ENCODE measurements at places on chromosomes 4 and X.

DNA sequence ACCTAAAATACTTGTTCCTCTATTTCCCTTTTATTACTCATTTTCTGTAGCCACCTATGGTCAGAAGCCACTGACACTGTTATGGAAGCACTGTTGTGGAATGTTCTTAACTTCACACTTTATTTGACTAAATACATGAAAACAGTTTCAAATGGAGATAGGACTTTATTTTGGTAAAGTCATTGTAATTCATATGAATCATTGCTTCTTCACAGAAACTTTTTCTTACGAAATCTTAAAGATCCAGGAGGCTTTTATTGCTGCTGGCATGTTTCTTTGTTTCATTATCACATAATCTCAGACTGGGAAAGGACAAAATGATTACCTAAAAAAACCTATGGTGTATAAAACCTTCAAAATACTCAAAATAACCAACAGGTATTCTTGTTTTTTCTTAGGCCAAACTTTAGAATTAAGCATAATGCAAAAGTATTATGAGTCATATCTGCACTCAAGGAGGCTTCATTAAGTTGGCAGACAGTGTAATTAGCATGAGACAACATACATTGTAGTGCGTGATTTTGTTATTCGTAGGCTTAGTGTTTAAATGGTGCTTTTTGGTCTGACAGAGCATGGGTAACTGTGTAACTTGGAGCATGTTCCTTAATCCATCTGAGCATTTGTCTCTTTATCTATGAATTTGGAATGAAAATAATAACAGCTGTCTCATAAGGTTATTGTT, 58.0 kb downstream of the SH3BGRL start:
- no peak for DNase-seq

GRCh38 chr4:8639777-8640720, 47.5 kb downstream of the CPZ start:
- no peak for DNase-seq

DNA sequence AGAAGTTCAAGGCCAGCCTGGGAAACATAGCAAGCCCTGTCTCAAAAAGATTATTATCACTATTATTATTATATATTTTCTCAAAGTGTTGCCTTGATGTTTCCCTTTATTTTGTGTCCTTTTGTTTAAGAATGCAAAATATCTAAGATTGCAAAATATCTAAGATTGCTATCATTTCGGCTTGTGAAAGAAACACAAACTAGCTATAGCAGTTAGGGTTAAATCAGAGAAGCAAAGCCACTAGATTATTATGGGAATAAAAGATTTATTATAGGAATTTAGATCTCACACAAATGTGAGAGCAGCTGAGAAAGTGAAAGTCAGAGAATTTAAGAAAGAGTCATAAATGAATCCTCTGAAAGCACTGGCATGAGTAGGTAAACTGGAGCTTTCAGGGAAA, 18.0 kb upstream of the TMEM184C start:
- DNase-seq, result no peak

DNA sequence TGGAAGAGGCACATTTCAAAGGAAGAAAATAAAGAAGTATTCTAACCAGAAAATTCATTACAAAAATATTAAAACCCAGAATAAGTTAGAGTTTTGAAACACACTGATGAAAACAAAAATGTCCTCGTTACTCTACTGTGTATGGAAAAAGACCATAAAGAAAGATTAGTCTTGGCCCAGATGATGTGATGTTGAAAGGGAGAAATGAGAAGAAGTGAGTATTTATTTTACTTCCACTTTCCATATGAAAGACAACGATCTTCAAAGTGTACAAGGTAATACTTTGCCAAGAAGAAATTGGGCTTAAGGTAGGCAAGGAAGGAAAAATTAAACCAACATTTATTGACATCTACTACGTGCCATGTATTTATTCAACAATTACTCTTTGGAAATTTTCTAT, 48.6 kb upstream of the EMCN start:
- no peak for DNase-seq

GRCh38 chr4:133474501-133474900, 325.4 kb downstream of the PCDH10 start:
- no peak for DNase-seq

GRCh38 chr4:143082701-143083100, 102.0 kb upstream of the USP38 start:
- DNase-seq, result no peak

DNA sequence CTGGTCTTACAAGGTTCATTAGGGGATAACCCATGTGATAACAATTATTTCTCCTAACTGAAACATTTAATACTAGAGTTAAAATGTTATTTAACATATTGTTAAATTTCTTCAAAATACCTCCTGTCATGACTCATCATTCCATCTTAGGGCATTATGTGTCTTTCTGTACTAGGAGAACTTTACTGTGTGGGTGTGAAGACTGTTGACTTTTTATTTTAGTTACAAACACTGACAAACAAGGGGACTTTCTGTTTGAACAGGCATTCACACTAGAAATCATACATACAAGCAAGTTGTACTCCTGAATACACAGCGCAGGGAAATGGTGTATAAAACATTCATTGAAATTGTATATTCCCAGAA, 175.9 kb downstream of the FBXW7 start:
- no peak for DNase-seq

DNA sequence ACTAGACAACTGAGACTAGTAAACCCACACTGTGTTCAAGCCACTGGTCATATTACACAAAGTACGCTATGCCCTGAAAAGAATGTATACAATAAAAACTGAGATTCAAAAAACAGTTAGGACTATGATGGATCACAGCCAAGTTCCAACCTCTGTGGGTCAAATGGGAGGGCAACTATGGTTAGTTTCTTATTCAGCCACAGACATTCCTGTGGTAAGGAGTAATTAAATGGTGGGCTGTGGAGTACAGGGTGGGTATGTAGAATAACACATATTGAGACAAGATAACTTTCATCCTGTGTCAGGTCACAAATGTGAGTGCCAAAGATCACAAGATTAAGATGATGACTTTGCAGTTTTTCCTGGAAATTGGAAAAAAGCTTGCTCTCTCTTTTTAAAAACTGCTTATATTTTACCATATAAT, 167.2 kb downstream of the NPNT start:
- DNase-seq, result no peak

DNA sequence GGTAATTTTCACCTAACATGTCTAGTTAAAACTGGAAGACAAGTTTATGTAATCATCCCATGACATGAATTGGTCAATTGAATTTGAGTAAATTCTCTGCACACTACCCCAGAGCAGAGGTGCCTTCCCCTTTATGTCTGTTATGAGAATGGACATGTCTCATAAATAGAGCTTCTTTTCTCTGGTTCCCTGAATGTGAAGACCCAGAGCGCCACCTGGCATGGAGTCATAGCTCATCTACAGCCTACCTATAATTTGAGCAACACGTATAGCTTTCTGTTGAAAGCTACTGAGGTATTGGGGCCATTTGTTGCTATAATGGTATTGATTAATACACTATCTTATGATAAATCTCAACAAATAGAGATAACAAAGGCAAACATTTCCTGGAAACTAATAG, 626.5 kb upstream of the GALNTL6 start:
- no peak for DNase-seq

GRCh38 chr4:165873298-165874071, 448 bp downstream of the TLL1 start:
- peak; percentile 21 for DNase-seq

GRCh38 chr4:162657966-162658365, 494.2 kb upstream of the FSTL5 start:
- no peak for DNase-seq

- DNase-seq, result no peak
Observed at GRCh38 chr4:85372966-85373365, 102.0 kb upstream of the ARHGAP24 start.

GRCh38 chr4:754221-755120, 48.8 kb downstream of the PCGF3 start:
- no peak for DNase-seq

GRCh38 chr4:123617791-123618190, 221.2 kb downstream of the SPRY1 start:
- DNase-seq, result no peak

DNA sequence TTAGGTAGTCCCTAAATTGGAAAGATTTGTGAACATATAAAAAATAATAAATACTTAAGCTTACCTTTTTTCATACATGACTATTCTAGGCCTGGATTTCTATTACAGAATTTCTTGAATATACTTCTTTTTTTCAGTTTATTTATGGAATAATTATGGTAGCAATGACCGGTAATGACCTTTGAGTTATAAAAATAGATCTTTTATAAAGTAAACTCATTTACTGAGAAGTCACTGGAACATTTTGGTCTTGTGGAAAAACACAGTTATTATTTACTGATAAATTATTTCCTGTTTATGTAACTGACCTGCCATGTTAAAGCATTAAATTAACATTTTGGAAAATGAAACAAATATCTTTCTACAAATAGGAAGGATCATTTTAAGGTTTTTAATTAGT, 80.4 kb upstream of the RASGEF1B start:
- no peak for DNase-seq

- DNase-seq, result no peak
Observed at GRCh38 chrX:1449036-1449822, 3.5 kb downstream of the ASMTL start.

- no peak for DNase-seq
Observed at GRCh38 chr4:153433754-153434105, 32.4 kb upstream of the TMEM131L start.

- no peak for DNase-seq
Observed at GRCh38 chr4:119585771-119586170, 42.8 kb downstream of the PDE5A start.

DNA sequence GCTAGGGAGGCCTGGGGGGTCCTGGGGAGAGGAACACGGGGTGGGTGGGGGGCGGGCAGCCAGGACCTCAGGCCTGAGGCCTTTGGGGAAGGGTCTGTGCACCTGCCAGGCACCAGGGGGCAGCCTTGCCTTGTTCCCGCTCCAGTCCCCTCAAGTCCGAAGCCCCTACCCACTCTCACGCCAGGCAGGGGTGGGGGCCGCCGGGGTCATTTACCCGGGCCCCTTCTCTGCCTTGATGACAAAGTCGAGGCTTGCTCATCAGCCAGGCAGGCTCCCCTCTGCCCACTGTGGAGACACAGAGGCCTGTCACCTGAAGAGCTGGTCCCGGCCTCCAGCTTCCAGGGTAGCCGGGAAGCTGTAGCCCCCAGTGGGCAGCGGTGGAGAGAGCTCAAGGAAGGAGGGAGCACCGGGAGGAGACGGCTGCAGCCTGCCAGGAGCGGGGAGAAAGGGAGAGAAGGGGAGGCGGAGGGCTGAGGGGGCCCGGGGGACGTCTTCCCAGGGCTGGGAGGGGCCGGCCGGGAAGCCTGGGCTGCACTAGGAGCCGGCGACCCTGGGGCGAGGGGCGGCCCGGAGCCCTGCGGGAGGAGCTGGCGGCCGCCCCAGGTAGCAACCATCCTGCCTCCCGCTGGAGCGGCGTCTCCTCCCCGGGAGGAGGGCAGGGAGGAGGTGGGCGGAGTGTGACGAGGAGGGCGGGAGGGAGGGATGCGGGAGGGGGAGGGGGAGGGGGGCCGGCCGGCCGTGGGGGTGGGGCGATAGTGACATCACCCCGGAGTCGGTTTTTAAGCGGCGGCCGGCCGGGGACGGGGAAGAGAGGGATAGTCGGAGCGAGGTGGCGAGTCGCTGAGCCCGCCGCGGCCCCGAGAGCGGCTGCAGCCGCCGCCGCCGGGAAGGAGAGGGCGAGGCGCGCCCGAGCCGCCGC, at the start of gene SLC6A8:
SLC6A8 (plus strand) TSS at position 806 of the 919 bp plus-strand sequence. CDS start 649 bp downstream, outside the sequence.
- no peak for DNase-seq

GRCh38 chr4:120683897-120684540, 238.5 kb downstream of the PRDM5 start:
- DNase-seq, result no peak

- no peak for DNase-seq
Observed at GRCh38 chrX:101442085-101442484, 34.1 kb downstream of the HNRNPH2 start.

- no peak for DNase-seq
Observed at GRCh38 chr4:7263166-7263565, 70.8 kb downstream of the SORCS2 start.

DNA sequence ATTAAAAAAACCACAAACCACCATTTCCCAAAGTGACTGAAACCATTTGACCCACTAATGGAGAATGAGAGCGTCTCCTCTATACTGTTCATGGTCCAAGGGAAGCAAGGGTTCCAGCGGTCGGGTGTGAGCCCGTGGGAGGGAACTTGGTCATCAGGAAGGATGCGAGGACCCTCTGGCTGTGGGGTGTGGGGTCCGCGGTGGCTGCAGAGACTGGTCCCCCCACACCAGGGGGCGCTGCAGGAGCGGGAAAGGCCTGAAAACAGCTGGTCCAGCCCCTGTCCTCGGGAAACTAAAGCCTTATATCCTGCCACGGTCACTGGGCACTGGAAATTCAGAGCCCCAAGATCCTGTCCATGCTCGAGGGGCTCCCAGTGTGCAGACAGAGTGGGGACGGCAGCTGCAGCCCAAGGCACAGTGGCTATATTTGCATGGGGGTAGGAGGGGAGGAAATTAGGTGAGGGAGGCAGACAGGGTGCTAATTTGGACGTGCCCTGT, 4.3 kb downstream of the BLOC1S4 start:
- peak; percentile 87 for DNase-seq

DNA sequence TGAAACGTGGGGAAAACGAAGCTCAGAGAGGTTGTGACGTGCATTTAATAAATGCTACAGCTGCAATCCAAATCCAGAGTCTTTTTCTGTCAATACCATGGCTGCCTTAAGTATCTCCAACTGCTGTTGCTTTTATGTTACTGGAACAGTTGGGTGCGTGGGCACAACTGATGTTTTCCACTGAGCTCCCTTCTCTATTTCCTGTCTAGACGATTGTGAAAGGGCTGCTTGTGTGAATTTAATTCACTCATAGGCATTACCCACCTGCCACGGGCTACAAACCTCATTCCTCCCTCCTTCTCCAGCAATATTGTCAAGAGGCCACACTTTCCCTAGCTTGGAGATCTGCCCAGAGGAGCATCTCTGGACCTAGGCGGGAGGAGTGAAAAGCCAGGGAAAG, 526.0 kb downstream of the MID1IP1 start:
- DNase-seq, result no peak

- DNase-seq, result no peak
Observed at GRCh38 chr4:151882072-151882803, 121.4 kb upstream of the GATB start.

GRCh38 chr4:123807187-123807586, 410.6 kb downstream of the SPRY1 start:
- no peak for DNase-seq

DNA sequence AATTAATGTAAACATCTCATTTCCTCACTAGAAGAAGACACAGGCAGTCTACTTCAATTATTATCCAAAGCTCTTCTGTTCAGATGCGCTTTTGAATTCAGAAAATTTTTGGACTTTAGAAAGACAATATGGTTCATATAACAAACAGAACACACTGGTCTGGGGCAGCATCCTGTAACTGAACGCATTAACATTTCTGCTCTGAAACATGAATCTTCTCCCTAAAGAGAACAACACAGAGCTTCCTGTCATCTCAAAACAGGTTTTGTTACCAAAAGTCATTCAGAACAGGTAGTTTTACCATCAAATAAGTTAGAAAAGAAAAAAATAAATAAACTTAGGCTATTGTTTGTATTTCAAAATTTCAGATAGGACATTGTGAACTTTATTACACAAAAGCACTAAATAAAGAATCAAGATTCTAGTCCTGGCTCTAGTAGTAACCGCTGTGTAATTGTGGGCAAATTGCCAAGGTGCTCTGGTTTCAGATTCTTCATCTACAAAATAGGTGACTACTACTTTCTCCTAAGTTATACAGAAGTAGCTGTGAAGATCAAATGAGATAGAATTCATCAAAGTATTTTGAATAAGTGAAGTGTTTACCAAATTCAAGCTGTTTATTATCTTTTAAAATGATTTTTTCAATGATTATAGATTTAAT, 252.3 kb upstream of the RASGEF1B start:
- DNase-seq, result no peak

- DNase-seq, result no peak
Observed at GRCh38 chr4:98430708-98431403, 169.7 kb downstream of the RAP1GDS1 start.

- DNase-seq, result no peak
Observed at GRCh38 chrX:147917700-147918695, 6.3 kb downstream of the FMR1 start.
